ENCODE measurements at places on chromosomes 11 and 22. TPM values are rescaled to one million over a fixed set of nuclear protein-coding genes. Genes with fewer than 3 reads are reported as not detected.

DNA sequence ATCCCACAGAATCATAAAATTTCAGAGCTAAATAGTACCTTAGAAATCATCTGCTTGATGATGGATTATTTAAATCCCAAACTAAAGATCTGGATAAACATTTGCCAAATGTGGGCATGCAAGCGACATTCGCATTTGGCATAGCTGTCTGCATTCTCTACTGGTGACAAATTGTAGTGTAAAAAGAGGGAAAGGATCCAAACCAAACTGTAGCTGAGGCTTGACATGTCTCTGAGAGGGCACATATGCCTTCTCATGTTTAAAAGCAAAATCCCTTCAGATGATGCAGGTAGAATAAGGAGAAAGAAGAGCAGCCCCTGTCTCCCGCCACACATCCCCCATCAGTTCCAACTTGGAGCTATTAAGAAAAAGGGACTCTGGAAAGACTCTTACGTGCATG lies 257.5 kb upstream of the MTNR1B start:
- no peak for DNase-seq

Gene SLC1A2
- not detected for total RNA-seq

DNA sequence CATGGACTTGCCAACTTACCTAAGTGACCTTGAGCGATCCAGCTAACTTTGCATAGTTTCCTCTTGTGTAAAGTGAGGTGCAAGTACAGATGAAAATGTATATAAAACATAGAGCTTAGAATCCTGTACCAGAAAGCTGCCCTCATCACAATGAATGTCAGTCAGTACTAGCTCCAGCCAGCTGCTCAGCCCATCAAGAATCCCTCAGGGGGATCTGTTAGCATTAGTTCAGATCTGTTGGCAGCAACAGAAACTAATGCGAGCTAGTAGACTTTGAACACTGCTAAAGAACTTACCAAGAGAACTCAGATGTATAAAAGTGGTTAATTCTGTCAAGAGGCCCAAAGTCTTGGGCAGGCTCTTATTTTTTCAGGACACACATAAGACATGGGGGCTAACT lies 6.3 kb upstream of the C11orf91 start:
- no peak for DNase-seq

Gene DESI1
- 26.3 TPM for total RNA-seq

Gene GPR83
- 0.12 TPM for total RNA-seq

DNA sequence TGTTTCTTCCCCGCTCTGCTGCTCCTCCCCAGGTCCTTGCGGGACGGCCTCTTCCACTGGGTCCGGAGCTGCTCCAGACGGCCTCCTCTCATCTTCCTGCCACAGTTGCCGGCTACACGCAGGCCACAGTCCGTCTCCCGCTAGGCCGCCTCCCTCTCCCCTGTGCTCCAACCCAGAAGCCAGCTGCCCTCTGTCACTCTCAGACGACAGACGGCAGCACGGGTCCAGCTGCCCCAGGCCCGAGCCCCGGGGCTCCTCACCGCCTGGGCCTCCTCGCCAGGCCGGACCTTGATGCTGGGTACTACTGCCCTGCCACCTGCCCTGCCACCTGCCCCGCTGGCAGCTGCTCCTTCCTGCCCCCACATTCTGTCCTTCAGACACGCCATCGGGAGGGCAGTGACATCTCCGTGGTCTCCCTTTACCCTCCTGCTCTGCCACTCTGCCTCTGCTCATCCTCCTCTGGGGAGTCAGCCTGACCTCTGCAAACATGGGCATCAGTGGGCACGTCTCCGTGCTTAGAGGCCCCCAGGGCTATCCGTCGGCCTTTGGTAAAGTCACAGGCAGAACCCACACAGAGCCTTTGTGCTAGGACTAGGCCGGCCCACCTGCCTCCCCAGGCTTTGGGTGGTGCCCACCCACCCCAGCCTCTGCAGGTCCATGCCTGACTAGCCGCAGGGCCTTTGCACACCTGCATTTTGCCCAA lies 43.1 kb upstream of the TH start:
- DNase-seq, result no peak

Measured in naive thymus-derived CD4-positive, alpha-beta T cell (primary cell).